Amygdala (tissue), 56 donors: ENCODE measurements at places on chromosomes 2 and 18.

DNA sequence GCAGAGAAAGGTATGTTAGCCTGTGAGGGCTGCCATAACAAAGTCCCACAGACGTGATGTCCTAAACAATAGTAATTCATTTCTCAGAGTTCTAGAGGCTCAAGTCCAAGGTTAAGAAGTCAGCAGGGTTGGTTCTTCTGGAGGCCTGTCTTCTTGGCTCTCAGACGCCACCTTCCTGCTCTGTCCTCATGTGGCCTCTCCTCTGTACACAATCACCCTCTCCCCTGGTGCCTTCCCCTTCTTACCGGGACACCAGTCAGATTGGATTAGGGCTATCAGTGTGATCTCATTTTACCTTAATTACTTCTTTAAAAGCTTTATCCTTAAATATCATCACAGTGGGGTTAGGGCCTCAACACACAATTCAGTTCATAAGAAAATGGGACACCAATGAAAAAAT is 860.5 kb downstream of the RNF144A start:
- no peak for DNase-seq

GRCh38 chr2:120682654-120683053 is 53.0 kb upstream of the GLI2 start:
- DNase-seq = no peak

GRCh38 chr2:142580691-142581090 is 296.8 kb upstream of the KYNU start:
- no peak for DNase-seq

- DNase-seq = no peak
Measured at GRCh38 chr2:82494739-82495138, 1964.3 kb downstream of the SUCLG1 start.

- DNase-seq = no peak
Measured at GRCh38 chr2:201754717-201755415, 25.9 kb downstream of the ALS2 start.

- no peak for DNase-seq
Measured at GRCh38 chr18:59646228-59646962, 50.8 kb downstream of the CCBE1 start.

- no peak for DNase-seq
Measured at GRCh38 chr2:29443151-29443550, 327.9 kb downstream of the CLIP4 start.

DNA sequence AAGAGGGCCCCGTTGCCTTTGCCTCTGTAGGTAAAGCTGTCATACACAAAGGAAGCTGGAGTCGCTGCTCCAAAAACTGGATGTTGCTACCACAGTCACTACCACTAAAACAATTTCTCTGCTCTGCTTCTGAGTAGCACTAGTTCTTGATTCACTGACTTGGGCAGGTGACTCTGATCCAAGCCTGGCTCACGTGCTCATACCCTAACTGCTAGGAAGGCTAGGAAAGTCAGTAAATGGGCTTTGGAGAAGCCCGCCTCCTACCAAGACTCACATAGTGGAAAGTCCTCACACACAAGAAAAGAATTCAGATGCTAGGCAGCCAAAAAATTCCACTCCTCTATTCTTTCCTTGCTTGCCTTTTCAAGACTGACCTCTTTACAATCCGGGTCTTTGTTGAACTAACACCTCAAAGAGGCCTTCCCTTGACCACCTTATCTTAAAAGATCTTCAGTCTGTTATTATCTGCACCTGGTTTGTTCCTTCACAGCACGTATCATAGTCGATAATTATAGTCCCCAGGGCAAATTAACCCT is 11.4 kb upstream of the DYNC1I2 start:
- DNase-seq = no peak

DNA sequence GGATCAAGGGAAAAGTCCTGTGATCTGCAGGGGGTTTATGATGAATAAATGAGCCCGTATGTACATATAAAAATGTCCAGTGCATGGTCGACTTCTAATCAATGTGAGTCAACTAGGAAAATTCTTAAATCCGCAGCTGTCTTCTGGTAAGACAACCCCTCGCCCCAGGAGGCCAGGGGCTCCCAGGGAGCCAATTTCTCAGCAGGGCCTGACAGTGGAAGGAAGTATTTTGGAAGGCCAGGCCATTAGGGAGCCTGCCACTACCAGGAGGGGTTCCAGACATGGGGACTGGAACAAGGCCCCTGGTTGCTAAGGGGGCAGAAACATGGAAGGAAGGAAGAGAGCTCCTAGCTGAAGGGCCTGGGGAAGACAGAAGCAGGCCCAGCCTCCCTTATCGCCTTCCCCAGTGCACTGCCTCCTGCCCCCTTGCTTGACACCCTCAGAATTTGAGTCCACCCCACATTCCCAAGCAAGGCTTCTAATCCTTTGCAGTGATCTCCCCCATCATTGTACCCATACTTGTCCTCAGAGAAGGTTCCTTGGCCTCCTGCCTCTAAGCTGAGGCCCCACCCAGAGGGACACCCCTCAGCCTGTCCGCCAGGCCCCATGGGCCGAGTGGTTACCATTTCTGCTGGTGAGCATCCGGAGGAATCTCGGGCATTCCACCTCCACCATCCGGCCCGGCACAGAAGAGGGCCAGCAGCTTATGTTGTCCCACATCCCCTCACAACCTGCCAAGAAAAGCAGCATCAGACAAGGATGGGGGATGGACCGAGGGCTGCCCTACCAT is 45.9 kb downstream of the SCTR start:
- DNase-seq = no peak

GRCh38 chr2:195642027-195642678 is 14.9 kb upstream of the SLC39A10 start:
- no peak for DNase-seq
